ENCODE measurements at places on chromosomes 12 and 14.

DNA sequence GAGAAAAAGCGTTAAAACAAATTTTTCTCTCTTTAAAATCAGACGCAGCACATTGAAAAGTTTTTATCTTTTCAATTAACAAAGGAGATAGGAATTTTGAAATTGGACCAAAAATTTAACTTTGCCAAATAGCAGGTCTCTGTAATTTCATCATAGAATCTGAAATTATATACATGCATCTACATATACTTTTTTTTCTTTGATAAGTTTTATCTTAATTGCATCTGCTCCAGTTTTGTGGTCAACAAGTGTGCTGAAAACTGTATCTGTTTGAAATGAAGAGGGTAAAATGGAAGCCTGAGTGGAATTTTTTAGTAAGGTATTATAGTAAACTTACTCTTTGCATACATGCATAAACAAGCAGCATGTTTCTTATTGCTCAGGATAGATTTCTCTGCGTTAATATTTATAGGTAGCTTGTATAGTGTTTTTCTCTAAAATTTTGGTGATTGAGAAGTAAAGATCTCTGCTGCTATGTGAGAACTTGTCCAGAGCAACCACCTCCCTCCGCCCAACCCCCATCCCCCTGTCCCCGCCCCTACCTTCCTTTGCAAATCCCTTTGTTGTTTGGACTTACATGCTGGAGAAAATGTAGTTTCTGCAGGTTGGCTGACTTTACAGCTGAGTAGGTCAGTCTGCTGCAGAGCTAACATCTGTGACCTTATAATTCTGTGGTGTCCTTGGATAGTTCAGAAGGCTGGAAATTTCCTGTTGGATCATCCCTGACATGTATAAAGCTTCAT is 64.6 kb downstream of the VRK1 start:
- DNase-seq = no peak

GRCh38 chr12:112309797-112310196 is 72.4 kb downstream of the HECTD4 start:
- no peak for DNase-seq

GRCh38 chr14:22227084-22227483 is 361.9 kb downstream of the DAD1 start:
- no peak for DNase-seq

- DNase-seq = no peak
Observed at GRCh38 chr12:27551172-27551840, 27.3 kb downstream of the PPFIBP1 start.

- no peak for DNase-seq
Observed at GRCh38 chr12:9127484-9127883, 11.8 kb upstream of the A2M start.

DNA sequence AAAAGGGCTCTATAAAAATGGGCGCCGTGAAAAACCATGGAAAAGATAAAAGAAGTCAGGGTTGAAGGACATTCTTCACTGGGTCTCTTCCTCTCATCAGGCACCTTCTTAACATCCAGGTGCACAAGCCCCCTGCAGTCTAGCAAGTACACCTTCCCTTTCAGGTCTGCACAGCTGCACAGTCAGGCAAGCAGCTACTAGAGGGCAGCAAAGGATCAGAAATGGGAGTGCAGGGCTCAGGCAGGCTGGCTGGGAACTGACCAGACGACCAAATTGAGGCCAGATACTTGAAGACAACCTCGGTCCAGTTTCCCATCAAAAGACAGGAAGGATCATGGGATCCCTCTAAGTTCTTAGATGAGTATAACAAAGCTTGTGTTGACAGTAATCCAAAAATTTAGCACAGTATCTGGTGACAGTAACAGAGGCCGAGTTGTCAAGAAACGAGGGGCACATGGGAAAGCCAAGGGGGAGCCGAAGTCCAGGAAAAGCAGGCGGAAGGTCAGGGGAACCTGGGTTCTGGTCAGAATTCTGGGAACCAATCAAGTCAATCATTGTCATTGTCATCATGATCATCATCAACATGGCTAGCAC is 10.1 kb upstream of the GRIP1 start:
- peak; percentile 51 for DNase-seq

DNA sequence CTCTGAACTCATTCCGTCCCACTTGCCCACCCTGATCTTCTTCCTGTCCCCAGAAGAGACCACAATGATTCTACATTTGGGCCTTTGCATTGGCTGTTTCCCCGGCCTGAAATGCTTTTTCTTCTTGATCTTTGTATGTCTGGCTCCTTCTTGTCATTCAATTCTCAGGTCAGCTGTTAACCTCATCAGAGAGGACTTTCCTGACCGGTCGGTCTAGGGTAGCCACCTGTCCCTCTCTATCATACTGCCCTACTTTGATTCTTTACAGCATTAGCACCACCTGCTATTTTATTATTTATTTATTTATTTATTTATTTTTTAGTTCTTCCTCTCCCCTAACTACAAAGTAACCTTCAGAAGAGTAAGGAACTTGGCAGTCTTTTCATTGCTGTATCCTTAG is 84.3 kb downstream of the DYRK2 start:
- no peak for DNase-seq

DNA sequence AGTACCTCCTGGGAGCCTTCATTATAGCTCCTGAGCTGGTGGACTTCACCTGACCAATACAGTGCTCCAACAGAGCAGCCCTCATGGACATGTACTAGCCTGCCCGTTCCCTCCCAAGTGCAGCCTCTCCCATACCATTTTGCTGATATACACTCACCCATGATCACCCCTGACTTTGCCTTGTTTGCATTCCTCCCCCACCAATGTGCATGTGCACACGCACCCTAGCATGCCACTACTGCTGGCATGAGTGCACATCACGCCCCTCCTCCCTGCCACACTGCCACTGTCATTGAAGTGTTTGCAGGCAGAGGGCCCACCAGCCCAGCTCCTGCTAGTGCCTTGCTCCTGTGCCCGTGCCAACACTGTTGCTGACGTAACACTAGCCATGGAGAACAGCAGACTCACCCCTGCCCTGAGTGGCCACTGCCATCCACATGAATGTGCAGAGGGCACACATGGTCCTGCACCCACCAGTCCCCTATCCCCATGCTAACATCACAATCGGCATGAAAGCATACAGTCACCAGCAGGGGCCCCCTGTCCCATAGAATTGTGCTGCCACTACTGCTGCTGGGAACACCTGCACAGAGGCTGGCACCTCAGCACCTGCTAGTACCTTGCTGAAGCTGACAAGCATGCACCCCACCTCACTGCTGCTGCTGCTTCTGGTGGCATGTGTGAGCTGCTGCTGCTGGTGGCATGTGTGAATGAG is 110.3 kb downstream of the SINHCAF start:
- DNase-seq = no peak

DNA sequence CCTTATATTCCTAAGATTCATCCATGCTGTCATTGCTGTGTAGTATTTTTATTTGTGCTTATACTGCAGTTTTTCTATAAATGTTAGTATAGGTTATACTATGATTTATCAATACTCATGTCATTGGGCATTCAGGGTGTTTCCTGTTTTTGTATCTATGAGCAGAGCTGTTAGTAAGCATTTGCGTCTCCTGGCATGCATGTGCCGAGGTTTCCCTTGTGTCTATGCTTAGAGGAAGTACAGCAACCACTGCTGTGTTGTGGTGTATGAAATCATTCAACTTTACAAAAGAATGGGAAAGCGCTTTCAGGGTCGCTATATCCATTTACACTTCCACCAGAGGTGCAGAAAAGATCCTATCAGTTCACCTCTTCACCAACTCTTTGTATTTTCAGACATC is 122.7 kb downstream of the RGS6 start:
- no peak for DNase-seq

- no peak for DNase-seq
Observed at GRCh38 chr12:80925237-80925636, 12.5 kb downstream of the LIN7A start.

DNA sequence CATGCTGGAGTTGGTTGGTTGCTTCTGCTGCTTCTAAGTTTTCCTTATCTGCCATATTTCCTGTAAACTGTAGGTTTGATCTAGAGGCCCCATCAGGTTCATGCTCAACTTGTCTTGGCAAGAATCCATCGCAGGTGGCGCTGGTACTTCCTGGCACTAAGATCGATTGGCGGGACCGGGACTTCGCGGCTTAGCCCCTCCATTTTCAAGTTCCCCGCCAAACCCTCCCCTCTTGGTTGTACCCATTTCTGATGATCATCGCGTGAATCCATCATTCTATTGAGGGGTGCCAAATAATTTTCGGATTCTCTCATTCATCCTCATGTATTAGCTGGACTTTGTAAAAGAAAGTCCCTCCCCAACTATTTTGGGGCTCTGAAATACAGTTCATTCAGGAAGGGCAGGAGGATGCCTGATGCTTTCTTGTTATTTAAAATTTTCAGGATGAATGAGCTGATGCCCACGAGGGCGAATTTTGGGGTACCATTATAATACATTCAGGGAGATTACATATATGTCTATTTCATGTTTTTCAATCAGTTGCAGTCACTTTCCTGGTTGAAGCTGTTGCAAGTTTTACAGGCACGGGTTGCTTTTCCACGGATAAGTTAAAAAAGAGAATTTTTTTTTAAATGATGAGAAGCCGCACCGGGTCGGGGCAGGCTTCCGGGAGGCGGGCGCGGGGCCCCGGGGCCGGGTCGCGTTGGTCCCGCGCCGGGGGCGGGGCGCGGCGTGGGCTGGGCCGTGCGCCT is 395 bp upstream of the BRI3BP start:
- DNase-seq = no peak

GRCh38 chr12:47441490-47441889 is 264.3 kb downstream of the RPAP3 start:
- no peak for DNase-seq

DNA sequence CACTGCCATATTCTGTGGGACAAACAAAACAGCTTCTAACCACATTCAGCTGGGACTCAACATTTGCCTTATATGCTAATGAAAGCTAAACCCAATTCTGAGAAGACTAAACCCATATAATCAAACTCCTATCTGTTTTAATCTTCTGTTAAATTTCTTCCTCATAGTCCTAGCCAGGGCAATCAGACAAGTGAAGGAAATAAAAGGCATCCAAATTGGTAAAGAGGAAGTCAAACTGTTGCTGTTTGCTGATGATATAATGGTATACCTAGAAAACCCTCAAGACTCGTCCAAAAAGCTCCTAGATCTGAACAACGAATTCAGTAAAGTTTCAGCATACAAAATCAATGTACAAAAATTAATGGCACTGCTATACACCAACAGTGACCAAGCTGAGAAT is 157.1 kb downstream of the PHLDA1 start:
- DNase-seq = no peak

GRCh38 chr14:94408546-94409095 is 20.2 kb upstream of the SERPINA1 start:
- DNase-seq = no peak

DNA sequence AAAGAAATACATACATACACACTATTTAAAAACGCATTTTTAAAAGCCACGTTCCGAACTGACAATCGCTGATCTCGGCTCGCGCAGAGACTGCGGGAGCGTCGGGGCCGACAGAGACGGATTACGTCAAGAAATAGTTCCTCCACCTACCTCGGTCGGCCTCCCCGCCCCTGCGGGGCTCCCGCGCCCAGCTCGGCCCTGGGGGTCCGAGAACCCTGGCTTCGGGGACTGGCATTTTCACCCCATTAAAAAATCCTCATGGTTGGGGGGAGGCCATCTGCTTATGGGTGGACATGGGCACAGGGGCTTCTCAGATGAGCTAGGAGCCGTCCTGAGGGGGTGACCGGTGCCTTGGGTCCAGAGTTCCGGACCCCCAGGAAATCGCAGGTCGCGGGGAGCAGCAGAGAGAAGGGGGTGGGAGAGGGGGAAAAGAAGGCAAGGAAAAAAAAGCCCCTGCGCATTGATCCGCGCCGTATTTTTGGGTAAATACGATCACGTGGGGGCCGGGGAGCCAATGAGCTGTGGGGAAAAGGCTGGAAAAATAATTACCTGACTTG is 324 bp upstream of the HOXC9 start:
- DNase-seq = no peak

DNA sequence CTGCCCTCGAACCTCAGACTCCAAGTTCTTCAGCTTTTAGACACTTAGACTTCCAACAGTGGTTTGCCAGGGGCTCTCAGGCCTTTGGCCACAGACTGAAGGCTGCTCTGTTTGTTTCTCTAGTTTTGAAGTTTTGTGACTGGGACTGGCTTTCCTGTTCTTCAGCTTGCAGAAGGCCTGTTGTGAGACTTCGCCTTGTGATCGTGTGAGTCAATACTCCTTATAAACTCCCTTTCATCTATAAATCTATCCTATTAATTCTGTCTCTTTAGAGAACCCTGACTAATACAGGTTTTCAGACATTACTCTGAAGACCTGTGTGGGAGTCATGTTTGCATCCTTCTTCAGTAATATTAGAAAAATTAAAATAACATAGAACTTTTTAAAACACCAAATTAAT is 289.1 kb downstream of the RMST start:
- DNase-seq = no peak

DNA sequence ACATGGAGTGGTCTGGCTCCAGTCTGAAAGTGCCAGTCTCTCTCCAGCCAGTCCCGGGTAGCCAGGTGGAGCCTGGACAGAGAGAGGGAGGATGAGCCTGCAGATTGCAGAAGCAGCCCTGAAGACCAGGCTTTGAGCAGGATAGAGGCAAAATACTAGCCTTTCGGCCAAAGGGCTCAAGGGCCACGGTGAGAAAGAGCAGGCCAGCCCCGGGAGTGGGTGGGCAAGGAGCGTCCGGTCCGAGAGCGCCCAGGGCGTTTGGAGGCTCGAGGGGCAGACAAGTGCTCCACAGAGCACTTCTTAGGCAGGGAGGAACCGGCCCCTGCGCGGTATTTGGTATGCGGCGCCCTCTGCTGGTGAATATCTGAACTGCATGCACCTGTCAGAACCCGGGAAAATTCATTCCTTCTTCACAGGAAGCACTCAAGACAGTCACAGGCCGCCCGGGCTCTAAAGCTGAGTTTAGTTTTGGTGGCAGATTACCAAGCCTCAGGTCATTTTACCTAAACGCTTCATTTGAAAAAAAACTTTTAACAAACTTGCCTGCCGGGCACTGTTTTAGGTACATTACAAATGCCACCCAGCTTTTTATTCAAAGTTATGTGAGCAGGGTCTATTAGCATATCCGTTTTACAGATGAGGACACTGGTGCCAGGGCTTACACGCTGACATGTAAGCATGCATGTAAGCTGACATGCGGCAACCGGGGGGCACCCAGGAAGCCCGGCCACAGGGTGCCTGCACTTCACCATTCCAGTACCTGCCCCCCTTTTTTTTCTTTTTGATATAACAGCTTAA is 21.0 kb upstream of the PSMC1 start:
- no peak for DNase-seq

DNA sequence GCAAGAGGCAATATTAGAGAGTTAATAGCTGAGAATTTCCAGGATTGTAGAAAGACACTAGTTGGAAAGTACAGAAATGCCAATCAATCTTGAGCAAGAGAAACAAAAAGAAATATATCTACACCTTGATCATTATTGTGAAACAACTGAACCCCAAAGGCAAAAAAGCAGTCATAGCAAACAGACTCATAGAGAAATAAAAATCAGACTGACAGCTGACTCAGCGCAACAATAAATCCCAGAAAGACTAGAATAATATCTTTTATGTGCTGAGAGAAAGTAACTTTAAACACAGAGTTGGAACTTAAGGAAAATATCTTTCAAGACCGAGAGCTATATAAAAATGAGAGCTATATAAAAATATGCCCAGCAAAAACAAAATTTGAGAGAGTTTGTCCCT is 52.9 kb downstream of the PTPRB start:
- no peak for DNase-seq

All from RWPE2 (cell line).